Pons (tissue), 1 donor: ENCODE measurements at places on chromosomes 12 and 14.
A peak's percentile ranks its signal among the peaks of the same experiment; 100 is the strongest.

GRCh38 chr14:80714474-80714873, 227.1 kb downstream of the CEP128 start:
- no peak for DNase-seq

GRCh38 chr12:101243074-101243473, 33.0 kb upstream of the SLC5A8 start:
- DNase-seq, result no peak

GRCh38 chr14:78617735-78618134, 447.6 kb downstream of the NRXN3 start:
- DNase-seq, result no peak

DNA sequence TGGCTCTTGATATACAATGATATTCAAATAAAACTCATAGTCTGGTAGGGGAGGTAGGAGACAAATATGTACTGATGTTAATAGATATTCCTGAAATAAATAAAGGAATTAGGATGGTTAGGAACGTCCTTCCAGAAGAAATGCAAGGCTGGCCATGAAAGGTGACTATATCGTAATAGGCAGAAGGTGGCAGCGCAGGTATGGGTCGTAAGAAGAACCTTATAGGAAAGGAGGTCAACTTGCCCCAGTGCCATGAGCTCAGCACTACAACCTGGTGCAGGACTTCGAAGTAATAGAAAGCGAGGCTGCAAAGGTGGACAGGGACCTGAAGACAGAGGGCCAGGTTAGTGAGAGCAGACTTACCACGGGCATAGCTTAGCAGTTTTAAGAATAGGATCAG, 55.3 kb upstream of the FGD4 start:
- no peak for DNase-seq

GRCh38 chr12:3097186-3097804, 20.1 kb downstream of the TSPAN9 start:
- no peak for DNase-seq

DNA sequence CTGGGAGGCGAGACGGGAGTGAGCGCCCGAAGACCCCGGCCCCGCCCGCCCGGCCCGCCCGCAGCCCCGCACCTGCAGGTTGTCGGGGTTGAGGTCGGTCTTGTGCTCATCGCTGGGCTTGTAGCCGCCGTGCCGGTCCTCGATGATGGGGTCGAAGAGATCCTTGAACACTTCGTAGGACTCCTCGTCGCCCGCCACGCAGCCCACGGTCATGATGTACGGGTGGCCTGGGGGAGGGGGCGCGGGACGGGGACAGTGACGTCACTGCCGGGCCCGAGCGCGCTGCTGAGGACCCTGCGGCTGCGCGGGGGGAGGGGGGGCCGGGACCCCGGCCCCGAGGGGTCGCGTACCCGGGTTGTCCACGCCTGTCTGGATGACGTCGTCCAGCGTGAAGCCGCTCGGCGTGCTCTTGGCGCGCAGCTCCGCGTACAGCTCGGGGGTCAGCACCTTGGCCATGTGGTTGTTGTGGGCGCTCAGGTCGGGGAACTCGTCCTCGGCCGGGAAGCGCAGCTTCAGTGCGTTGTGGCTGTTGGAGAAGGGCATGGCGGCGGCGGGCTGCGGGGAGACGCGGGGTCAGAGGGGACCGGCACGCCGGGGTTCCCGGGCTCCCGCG, 573 bp downstream of the CKB start:
- no peak for DNase-seq

- DNase-seq, result peak; percentile 54
Measured at GRCh38 chr12:50635364-50635763, 128.5 kb upstream of the ATF1 start.

DNA sequence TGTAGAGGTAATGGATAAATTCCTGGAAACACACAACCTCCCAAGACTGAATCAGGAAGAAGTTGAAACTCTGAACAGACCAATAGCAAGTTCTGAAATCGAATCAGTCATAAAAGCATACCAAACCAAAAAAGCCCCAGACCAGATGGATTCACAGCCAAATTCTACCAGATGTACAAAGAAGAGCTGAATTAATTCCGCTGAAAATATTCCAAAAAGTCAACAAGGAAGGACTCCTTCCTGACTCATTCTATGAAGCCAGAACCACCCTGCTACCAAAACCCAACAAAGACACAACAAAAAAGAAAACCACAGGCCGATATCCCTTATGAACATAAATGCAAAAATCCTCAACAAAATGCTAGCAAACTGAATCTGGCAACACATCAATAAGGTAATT, 81.5 kb downstream of the SLC38A4 start:
- DNase-seq, result no peak

DNA sequence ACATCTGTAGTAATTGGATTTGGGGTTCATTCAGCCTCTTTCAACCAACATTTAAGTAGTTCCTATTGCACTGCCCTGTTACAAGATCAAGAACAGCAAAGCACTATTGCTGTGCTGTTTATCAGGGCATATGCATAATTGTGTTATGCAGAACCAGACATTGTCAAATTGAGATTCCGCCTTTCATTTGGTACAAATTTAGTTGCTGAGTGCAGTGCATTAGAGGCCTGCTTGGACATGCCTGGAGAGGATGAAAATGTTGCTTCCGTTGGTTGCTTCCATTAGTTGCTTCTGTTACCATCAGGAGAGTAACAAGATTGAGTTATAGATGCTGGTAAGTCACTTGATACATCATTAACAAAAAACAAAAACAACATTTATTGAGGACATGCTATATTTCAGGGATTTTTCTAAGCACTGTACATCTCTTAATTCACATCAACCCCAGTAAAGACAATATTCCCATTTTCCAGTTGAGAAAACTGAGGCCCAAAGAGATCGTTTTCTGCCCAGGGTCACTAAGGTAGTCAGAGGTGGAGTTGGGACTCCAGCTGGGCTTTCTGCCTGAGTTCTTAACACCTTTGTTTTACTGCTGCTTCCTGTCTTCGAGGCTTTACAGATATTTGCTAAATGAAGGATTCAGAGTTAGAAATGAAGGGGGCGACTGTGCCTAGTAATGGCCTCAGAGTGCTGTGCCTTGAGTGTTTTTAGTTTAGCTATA, 79.3 kb downstream of the PPP2R5C start:
- no peak for DNase-seq
